NCI-H460 (cell line): ENCODE measurements at places on chromosomes 1 and 21. TPM values are rescaled to one million over a fixed set of nuclear protein-coding genes. Genes with fewer than 3 reads are reported as not detected.

The ETS2 gene
- total RNA-seq = 5.7 and 7.2 TPM in 2 replicates

DNA sequence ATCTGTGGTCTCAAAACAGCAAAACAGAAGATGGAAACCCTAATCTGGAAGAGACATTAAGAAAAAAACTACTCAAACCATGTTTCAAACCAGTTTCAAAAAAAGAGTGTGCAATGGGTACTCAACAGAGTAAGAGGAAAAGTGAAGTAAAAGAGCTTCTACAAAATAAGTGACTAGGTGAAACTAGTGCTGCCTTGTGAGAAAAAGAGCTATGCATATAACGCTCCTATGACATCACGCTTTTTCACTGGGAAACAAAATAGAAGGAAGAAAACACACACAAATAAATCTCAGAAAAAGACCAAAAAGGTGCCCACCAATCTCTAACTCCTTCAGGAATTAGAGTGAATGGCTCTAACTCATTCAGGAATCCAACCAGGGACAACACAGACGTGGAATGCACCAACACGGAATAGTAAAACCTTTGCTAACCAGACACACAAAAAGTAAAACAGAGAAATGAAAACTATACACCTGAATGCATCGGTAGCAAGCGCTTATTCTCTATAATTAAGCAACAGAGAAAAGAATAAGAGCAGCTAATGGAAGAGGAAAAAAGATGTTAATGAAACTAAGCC is 1.3 kb downstream of the FOXJ3 start:
- DNase-seq = no peak

GRCh38 chr1:64946916-64947315 is 19.4 kb downstream of the JAK1 start:
- no peak for DNase-seq

DNA sequence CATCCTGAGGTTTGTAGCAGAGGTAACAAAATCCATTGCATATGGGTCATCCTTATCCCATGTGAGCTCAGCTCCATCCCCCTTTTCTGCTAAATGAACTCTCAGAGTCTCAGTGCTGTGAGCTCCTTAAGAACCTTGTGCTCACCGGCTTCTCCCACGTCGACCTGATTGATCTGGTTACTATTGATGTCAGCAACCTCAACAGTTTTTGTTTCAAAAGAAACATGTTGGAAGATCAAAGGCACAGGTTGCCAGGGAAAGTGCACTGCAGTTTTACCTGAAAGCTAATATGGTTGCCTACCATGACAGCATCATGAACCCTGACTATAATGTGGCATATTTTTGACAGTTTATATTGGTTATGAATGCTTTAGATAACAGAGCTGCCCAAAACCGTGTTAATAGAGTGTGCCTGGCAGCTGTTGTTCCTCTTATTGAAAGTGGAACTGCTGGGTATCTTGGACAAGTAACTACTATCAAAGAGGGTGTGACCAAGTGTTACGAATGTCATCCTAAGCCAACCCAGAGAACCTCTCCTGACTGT is 131.4 kb downstream of the HS2ST1 start:
- DNase-seq = no peak

DNA sequence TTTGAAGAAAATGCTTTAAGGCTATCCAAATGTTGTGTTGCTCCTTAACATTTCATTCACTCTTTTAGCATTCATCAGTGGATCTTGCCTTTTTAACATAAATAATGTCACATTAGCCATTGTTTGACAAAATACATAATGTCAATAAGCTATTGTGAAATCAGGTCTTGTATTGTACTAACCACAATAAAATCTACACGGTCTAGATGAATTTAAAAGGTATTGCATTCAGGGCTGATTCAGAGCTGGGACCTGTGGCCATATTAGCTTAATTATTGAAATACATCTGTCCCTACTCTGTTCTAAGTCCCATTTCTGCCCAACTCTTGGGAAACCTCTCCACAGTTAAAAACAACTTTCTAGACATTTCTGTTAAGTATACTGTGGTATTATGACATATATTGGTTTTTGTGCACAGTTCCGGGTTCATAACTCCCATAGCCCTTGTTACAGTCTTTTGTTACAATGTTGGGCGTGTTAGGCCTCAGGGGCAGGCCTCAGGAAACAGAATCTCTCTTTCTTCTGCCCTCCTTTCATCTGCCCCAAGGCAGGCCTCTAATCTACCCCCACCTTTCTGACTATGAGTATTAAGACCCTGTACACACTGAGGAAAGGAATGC is 44.7 kb upstream of the CITED4 start:
- no peak for DNase-seq
